ENCODE measurements at places on chromosomes 4 and X. TPM values are rescaled to one million over a fixed set of nuclear protein-coding genes. Genes with fewer than 3 reads are reported as not detected.

DNA sequence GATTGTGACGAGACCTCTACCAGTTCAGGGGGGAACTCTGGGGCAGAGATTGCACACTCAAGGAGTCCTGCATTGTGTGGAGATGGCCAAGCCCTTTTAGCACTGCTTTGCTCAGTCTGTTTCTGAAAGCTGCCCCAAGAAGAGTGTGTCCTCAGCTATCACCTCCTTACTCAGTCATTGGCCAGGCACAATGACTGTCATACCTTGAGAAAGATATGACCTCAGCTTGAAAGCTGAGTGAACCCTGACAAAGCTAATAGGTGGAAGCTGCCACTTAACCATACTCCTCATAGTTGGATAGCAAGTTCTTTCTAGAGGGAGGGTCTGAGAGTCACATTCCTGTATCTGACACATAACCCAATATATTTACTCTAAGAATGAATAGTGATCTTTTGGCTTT, 37.8 kb upstream of the DIPK2B start:
- no peak for DNase-seq

GRCh38 chr4:106583567-106583966, 215.0 kb upstream of the GIMD1 start:
- DNase-seq = no peak

GRCh38 chr4:146638786-146639505, at the start of gene POU4F2:
POU4F2 (plus strand) TSS chr4:146638893; CDS start chr4:146639141, 248 bp downstream.
- DNase-seq = peak; percentile 83

- DNase-seq = no peak
Measured at GRCh38 chrX:50705042-50705441, 109.0 kb downstream of the SHROOM4 start.

DNA sequence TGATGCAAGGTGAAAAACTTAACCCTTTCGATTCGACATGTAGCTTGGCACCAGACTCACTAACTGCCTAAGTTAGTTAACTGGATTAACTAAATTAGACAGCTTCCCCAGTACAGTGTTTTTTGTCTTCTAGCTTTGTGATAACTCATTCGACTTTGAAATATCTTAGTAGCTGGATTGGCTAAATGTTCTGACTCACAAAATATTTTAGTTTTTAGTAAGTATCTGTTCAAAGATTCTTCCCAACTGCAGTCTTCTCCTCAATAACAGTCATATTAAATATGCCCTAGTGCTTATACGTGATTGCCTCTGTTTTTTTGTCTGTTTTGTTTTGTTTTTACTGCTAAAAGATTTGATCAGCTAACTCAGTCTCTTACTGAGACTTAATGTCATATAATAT, 102.9 kb downstream of the KCNIP4 start:
- no peak for DNase-seq

The MUC7 gene
- not detected for polyA plus RNA-seq

The REELD1 gene
- polyA plus RNA-seq = 0.03 TPM

The SASH3 gene
- not detected for polyA plus RNA-seq

The WDR13 gene
- 46.3 TPM for polyA plus RNA-seq

The GASK1B gene
- 0.02 TPM for polyA plus RNA-seq

The DCAF4L1 gene
- 0.06 TPM for polyA plus RNA-seq

All from H1 (cell line).